ENCODE measurements at places on chromosomes 7 and 10.

- DNase-seq = no peak
Measured at GRCh38 chr10:3982746-3983442, 197.9 kb upstream of the KLF6 start.

GRCh38 chr7:157429680-157430224 lies 92.9 kb downstream of the DNAJB6 start:
- DNase-seq = no peak

DNA sequence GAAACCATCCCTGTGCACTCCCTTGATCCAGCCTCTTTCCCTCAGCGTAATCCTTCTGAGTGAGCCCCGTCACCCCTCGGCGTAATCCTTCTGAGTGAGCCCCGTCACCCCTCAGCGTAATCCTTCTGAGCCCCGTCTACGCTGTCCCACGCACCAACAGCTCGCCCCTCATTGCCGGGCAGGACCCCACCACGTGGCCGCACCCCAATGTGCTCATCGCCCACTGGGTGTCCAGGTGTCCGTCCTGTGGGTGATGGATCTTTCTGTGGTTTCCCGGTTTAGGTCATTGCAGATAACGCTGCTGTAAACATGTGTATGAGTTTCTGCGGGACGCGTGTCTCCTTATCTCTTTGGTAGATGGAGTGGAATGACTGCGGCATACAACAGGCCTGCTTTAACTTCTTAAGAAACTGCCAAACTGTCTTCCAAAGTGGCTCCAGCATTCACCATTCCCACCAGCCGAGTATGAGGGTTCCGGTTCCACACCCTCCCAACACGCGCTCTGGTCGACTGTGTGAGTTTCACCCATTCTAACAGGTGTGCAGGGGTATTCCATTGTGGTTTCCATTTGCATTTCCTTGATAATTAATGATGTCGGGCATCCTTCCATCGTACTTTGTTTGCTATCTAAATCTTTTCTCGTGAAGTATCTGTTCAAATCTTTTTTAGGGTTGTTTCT lies 42.1 kb upstream of the NKX6-2 start:
- DNase-seq = no peak

GRCh38 chr10:86207226-86207625 lies 159.4 kb downstream of the GRID1 start:
- DNase-seq = no peak

- DNase-seq = no peak
Measured at GRCh38 chr10:100841528-100841927, 71.2 kb upstream of the SLF2 start.

GRCh38 chr7:4815121-4815520 lies 39.7 kb downstream of the AP5Z1 start:
- DNase-seq = no peak

GRCh38 chr7:88254721-88255424 lies 35.0 kb upstream of the SRI start:
- DNase-seq = no peak

DNA sequence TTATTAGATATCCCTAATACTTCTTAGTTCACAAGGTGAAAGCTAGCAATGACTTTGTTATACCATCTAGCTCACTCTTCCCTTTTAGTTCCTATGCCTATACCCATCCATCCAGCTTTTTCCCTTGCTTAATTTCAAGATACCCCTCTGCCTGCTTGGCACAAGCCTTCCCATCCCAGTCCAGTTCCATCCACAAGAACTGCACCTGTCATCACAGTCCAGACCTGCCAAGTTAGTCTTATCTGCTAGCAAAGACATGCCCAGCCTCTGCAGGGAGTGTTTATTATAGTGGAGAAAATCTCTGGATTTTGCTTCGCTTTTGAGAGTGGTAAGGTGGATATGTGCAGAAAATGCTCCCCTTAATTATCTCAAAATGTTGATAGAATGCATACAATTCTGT lies 158.2 kb downstream of the ST7 start:
- no peak for DNase-seq

DNA sequence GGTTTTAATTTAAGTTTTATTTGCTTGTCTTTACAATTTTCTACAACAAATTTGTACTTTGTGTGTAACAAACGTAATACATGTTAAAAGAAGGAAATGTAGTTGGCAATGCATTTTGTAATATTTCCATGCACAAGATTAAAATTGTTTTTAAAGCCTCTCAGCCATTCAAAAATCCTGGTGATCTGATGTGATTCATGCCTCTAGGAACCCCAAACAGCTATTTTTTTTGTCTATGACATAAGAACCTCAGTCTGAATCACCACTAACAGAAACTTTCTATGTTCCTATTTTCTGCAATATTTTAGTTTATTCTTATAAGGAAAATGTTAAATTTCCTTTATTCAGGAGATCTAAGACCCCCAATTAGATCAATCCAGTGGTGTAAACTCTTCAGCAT lies 183.1 kb upstream of the YAE1 start:
- DNase-seq = no peak

DNA sequence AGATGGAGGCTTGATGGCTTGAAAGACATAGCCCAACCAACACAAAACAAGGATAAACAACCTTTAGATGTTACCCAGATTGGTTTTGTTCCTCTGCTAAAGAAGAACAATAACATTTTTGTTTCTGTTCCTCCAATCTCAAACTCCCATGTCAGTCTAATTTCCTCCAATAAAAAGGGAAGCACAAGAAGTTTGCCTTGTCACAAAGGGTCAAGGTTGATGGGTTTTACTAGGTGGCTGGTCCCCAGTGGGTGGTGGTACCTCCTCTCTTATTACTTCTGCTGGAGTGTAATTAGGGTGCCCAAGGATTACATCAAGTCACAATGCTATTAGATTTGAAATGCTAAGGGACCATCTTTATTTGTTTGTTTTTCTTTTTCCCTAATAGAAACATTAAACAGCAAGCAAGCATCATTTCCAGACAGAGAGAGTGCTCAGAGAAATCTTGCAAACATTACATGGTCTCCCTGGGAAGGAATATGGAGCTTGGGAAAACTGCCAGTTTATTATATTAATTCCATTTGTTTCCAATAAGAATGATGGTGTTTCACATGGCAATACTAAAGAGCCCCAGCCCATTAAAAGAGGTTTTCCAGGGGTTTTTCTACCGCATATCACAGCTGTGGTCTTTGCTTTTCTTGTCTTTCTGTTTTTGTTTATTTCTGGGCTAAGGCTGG lies 78.3 kb upstream of the AOAH start:
- DNase-seq = no peak

DNA sequence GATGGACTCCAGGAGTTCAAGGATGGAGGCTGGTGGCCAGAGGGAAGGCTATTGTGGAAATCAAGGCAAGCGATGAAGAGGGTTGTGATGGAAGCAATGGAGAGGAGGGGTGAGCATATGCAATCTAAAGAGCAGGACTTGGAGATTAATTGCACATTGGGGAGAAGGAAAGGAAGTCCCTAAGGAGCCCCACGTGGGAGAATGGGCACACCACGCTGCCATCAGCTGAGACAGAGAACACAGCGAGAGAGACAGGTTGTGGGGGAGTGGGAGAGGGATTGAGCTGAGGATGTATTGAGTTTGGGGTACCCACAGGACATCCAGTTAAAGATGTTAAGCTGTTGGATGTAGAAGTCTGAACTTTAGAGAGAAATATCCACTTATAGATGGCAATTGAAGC lies 73.6 kb downstream of the TMEM178B start:
- DNase-seq = no peak

DNA sequence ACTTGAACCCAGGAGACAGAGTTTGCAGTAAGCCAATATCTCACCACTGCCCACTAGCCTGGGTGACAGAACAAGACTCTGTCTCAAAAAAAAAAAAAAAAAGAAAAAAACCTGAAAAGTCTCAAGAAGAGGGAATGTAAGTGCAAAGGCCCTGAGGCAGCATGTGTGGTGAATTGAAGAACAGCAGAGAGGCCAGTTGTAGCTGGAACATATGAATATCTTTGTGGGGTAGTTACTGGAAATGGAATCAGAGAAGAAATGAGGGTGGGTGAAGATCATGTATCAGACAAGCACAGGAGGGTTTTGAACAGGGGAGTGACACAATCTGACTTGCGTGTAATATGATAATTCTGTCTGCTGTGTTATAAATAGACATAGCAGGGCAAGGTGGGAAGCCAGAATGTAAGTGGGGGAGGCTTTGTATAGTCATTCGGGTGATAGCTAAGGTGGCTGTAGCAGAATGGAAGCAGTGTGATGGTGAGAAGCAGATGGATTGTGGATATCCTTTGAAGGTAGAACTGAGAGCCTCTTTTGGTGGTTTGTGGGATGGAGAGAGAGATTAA lies 45.3 kb upstream of the ITGA8 start:
- no peak for DNase-seq

GRCh38 chr10:21347043-21347784 lies 178.3 kb downstream of the SKIDA1 start:
- DNase-seq = no peak

- no peak for DNase-seq
Measured at GRCh38 chr7:143417734-143418383, 9.2 kb upstream of the EPHA1 start.

DNA sequence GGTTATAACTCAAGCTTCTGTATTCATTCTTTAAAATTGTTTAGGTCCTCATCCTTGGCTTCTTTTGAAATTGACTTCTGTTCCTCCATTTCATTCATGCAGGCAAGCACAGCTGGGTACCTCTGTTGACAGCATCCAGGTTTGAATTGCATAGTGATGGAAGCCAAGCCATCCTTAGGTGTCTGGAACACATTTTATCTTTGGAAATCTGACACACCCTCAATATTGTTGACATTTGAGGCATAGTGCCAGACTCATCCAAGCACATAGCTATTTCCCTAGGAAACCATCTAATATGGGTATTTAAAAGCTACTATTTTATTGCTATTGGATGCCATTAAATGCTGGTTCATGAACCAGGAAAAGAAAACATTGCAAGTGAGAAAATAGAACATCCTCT lies 142.1 kb upstream of the PTPRZ1 start:
- DNase-seq = no peak

DNA sequence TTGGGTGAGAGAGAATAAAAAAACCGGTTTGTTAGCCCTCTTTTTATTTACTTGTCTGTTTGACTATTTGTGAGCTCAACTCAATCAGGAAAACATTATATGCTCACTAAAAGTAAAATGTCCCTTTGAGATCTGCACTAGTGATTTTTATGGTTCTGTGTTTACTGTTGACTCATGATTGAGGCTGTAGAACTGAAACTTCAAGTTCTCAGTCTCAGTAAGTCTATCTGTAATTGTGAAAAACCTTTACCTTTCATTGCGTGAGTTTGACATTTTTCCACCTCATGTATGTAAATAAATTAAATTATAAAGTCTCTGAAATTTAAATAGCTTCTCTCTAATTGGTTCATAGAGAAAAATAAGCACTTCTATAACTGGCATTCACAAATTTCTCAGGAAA lies 17.0 kb upstream of the CASD1 start:
- DNase-seq = no peak

DNA sequence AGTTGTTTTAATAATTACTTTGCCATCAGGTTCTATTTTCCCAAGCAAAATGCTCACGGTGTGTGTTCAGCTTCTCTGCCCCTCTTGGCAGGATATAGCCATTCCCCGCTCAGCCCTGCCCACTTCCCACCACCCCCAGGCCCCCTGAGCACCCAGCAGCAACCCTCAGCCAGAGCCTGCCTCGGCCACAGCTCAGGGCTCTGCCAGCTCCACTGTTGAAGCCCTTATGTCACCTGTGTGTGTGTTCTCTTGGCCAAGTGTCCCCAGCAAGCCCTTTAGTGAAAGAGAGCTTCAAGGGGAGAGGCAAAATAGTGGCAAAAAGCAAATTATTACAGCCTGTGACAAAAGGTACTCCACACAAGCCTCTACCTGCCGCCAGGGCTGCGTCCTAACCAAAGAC lies 275.3 kb downstream of the ADARB2 start:
- DNase-seq = no peak

DNA sequence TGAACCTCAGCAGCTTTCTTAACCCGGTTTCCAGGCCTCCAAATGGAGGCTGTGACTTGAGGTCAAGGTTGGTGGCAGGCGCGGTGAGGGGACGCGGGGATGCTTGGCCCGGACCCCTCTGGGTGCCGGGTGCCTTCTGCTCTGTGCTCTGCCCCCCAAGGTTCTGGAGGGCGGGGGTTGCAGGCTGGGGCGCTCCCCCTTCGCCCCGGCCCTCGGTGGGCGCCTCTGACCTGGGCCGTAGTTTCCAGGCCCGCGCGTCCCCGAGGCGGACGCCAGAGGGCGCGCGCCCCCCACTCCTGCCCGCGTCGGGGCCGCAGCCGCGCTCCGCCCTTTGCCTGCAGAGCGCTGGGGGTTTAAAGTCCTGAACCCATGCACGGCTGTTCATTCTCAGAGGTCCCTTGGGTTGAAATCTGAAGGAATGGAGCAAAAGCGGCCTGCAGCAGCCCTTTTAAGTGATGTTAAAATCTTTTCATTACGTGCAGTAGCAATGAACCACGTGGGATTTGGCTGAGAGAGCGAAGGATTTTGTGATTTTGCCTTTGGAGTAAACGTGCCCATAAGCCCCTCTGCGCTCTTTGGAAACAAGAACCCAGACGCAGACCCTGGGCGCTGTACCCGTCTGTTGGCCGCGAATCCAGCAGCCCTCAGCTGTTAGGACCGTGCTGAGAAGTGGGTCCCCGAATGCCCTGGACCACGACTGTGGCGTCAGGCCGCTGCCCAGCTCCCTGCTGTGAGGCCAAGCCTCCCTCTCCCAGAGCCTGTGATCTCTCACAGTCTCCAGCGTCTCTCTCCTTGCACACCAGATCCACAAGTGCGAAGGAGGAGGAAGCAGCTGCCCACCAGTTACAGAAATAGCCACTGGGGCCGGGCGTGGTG lies 135.0 kb downstream of the ACTR3B start:
- DNase-seq = no peak

GRCh38 chr7:112286250-112287086 lies 80.0 kb downstream of the ZNF277 start:
- no peak for DNase-seq

GRCh38 chr10:37403776-37404175 lies 278.4 kb downstream of the ANKRD30A start:
- DNase-seq = no peak

- no peak for DNase-seq
Measured at GRCh38 chr10:89440226-89441009, 26.1 kb downstream of the IFIT5 start.

DNA sequence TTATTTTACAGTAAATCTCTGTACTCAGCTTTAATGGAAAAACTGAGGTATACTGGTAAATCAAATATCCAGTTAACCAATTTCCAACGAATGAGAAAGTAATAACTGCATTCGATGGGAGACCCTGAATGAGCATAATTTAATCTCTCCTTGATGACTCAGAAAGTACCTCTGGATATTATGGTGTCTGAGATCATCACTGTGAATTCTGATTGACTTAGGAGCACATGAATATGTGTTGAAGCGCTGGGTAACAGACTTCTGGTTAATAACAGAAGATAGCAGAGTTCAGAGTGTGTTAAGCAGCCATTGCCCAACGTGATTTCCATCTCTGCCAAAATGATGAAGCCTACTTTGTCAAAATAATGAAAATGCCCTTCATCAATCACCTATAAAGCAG lies 116.6 kb downstream of the NRP1 start:
- DNase-seq = no peak

DNA sequence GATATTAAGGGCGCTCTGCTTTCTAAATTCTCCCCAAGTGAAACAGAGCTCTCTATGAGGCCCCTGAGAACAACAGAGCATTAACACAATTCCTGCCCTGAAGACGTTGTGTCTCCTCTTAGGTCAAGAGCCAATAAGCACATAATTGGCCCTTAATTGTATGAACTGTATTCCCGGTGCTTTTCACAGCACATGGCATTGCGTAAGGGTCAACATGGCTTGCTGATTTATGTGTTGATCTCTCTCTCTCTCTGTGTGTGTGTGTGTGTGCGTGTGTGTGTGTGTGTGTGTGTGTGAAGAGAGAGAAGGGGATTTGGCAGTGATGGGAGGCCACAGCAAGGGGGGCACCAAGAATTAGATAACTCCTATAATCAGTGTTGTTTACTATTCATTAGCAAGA lies 40.5 kb downstream of the LYZL1 start:
- DNase-seq = no peak

All from CD4-positive, alpha-beta T cell treated with Interleukin-12 subunit alpha and Interleukin-12 subunit beta, for 1 hour (primary cell).